ENCODE measurements at places on chromosomes 5 and 9.

DNA sequence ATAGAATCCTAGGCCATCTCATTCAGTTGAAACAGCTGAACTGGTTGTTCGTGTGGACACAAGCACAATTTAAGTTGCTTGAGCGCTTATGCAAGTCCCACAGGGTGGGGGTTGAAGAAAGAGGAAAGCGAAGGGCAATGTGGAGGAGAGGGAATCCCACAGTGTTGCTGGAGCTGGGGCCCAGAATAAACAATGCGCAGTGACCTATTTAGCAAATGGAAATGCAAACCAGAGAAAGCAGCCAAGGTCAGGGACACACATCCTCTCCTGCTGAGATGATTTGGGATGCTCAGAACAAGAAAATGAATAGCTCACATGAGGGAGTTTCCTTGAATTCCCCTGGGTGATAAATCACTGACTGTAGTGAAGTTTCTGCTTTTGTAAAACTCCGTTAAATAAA, 838.3 kb downstream of the TLE4 start:
- DNase-seq = no peak

GRCh38 chr9:91865041-91865440, 85.0 kb downstream of the ROR2 start:
- DNase-seq = no peak

DNA sequence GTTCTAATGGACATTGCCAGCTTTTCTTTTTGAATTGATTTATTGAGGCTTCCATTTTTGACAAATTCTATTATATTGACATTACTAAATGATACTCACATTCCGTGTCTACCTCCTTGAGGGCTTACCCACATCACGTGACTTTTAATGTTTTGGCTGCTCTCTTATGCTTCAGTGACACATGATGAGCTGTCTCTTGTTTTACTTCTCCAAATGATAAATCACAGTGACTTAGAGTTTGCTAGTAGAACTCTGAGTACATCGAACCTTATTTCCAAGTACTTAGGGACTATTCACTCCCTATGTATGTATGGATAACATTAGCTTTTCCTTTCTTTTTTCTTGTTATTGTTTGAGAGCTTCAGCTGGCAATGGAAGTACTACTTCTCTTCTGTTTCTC, 169.8 kb upstream of the KCNN2 start:
- no peak for DNase-seq

DNA sequence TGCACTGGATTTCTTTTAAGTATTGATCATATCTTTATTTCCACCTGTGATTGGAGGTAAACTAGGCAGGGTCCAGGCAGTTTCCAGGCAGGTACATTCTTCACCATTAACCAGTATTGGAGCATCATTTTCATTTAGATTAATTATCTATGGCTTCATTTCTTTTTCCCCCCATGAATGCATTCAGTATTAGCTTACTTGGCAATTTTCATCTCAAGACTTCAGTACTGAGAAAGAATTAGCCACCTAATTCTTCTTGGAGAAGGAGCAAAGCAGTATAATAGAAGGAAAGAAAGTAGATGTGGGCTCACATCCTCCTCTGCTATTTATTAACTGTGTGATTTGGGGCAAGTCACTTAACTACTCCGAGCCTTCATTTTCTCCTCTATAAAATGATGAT, 208.8 kb downstream of the RFK start:
- no peak for DNase-seq

- no peak for DNase-seq
Measured at GRCh38 chr9:112044186-112044585, 130.9 kb downstream of the SUSD1 start.

DNA sequence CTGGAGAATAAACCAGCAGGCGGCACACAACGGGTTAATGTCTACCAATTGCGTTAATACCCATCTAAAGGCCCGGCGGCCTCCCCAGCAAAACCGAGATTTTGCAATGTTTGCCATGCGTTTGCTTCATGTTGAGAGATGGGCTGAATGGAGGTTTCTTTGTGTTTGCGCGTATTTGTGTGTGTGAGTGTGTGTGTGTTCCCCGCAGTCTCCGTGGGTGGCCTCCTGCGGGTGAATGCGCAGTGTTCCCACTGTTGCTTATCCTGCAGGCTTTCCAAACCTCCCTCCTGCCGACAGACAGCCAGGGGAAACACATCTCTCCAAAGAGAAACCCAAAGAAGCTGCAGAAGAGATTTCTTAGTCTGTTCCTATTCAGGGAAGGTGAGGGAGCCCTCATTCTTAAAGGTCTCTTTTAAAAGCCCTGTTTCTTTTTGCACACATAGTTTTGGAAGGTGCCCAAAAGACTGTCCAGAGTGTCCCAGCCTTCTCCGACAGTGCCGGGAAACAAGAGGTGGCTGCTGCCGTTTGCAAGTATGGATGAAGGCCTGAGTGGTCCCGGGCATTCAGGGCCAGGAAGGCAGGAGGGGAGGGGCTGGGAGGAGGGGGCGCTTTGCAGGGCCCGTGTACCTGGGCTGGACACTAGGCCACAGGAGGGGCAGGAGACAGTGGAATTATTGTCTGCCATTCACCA, 103.8 kb upstream of the ERCC6L2 start:
- no peak for DNase-seq

DNA sequence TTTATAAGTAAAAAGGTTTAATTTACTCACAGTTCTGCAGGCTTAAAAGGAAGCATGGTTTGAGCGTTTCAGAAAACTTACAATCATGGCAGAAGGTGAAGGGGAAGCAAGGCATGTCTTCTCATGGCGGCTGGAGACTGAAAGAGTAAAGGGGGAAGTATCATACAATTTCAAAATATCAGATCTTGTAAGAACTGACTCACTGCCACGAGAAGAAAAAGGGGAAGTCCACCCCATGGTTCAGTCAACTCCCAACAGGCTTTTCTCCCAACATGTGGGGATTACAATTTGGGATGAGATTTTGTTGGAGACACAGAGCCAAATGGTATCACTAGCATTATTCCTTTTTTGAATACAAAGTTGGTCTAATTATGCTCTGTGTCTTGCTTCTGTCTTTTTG, 627.9 kb upstream of the ST8SIA4 start:
- DNase-seq = no peak

DNA sequence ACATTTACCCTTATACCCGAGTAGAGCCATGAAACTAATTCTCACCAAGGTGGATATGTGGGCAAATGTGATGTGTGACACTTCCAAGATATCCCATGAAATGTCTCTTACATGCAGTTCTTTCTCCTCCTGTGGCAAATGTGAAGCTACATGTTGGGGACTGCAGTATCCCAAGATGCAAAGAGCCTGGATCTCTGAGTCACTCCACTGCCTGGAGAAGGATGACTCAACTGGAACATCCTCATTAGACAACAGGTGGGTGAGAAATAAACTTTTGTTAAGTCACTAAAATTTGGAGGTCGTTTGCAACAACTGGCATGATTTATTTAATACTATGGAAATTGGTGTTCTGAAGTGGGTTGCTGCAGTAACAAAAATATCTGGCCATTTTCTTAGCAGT, 36.5 kb upstream of the TENT4A start:
- DNase-seq = no peak

DNA sequence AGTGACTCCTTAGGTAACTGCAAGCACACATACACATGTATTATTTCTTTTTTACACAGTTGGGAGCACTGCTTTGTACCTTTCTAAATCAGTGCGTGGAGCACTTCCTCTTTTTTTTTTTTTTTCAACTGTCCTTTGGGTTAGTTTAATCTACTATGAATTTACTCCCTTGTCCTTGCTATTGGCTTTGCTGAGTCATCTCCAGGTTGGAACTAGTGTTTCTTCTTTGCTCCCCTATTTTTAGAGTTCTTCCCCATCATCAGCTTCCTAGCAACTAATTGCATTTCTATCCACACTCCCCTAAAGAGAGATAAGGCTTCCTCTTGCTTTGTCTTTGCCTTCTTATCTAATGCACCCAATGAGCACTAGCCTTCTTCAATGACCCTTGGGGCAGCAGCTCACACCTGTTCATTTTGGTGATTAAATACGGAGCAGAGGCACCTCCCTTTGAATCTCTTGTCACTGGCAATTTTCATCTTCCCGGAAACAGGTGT, 24.3 kb downstream of the S100Z start:
- DNase-seq = no peak

GRCh38 chr5:65480306-65480865, 1.3 kb downstream of the ADAMTS6 start:
- peak; percentile 13 for DNase-seq

GRCh38 chr5:143877196-143877595, 65.2 kb downstream of the HMHB1 start:
- no peak for DNase-seq

- DNase-seq = no peak
Measured at GRCh38 chr9:6715755-6716643, 41.8 kb upstream of the KDM4C start.

DNA sequence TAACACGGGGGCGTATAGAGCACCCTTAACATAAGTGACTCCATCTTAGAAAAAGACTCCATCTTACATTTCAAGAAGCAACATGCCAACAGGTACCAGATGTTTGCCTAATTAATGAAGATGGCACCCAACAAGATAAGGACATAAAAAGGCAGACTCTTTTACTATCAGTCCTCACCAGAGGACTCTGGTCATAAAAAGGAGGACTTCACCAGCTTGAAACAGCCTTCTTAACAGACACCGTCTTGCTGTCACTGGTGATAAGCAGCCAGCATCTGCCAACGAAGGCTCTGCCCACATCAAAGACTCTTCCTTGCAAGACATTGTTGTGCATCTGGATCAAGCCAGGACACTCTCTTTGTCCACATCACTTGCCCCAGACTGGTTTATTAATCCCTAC, 80.3 kb downstream of the S1PR3 start:
- DNase-seq = no peak

- DNase-seq = no peak
Measured at GRCh38 chr5:74954919-74955318, 88.7 kb upstream of the FAM169A start.

DNA sequence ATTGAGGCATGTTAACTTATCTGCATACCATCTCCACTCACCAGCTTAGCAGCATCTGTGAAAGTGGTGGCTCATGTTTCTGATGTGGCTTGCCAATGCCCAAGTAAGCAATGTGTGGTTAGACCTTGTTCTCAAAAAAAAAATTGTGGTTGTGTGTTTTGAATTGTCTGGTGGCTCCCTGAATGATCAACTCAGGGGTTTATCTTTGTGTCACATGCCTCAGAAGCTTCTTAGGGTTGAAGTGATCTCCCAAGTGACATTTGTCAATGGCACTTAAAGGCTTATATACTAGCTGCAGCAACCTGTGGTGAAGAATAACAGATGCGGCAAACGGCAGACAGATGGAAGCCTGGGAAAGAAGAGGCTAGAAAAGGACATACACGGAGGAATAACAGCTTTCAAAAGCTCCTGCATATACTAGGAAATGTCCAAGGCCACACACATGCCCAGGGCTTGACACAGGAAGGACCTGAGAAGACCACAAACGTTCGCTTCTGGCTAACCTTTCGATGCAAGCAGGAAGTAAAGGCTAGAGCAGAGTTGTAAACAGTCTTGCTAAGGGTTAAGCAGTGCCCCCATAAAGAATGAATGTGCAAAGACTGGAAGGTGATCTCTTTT, 42.2 kb upstream of the FSD1L start:
- DNase-seq = peak; percentile 24

DNA sequence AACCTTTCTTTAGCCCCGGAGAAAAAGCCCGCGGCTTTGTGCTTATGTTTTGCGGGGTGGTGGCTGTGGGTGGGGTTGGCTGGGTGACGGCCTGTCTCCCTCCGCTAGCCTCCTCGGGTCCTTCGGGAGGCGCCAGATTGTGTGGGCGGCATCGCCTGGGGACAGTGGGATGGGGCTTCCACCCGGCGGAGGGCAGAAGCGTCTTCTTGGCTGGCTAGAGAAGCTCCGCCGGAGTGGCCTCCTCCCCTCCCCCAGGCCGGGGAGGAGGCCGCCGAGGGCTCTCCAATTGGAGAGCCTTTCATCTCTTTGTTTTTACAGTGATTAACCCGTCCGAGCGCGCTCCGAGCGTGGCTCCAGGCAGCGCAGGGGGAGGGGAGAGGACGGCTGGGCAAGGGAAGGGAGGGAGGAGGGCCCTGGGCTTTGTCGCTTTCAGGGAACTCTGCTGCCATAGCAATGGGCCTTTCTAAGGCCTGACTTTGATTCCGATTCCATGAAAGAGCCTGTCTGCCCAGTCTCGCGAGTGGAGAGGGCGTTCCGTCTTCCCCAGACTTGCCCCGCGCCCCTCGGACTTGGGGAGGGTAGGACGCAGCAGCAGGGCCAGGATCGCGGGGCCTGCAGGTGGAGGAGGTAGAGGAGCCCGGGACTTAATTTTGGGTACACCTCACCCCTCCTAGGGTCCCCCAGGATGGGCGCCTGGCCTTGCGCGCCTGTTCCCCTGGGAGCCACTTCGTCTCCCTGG, 36.7 kb upstream of the TIFAB start:
- DNase-seq = peak; percentile 74

GRCh38 chr5:81068063-81068462, 107.9 kb downstream of the RASGRF2 start:
- no peak for DNase-seq

DNA sequence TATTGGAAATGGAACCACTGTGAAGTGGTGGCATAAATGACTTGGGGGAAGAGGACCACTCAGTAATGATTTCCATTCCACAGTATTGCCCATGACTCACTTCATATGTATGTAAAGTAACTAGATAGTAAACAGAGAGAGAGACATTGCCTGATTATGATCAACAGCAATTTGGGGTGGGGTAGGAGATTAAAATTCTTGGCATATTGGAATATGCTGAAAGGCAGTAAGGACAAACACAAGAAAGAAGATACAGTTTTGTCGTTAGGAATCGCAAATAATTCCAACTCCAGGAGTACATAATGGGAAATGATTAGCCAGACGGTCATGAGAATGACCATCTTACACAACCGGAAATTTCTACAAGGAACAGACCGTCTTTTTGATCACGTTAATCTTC, 1.5 kb upstream of the HMGCS1 start:
- DNase-seq = no peak

DNA sequence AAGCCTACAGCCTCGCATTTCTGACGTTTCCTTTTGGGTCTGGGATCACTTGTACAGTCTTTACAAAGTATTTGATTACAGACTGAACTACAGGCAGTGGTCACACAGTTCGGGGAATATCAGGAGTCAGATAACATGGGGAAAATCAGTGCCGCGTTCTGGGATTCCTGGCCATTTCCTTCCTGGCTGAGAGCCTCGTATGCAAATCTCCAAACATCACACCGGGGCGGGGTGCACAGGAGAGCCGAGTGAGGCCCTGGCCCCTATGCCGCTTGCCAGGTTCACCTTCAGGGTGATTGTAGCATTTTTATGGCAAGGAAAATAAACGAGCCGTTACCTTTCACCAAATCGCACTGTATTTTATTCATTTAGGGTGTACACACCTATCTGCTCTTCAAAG, 29.6 kb upstream of the SLC9A3 start:
- no peak for DNase-seq

- no peak for DNase-seq
Measured at GRCh38 chr5:13653709-13654108, 290.8 kb downstream of the DNAH5 start.

DNA sequence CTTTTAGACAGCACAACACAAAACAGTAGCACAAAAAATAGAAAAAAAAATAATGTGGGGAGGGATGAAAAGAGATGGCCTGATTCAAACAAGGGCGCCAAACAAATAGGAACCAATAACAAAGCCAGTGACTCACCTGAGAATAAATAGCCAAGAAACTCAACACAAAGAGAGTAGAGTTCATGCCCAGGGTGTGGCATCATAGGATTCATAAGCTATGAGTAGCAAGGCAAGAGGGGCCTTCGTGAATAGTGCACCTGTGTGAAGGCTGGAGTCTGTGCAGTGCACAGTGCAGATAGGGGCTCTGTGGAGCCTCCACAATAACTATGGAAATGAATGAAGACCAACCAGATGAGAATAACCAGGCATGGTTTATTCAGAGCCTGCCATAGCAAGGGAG, 541.7 kb downstream of the SPOCK1 start:
- no peak for DNase-seq
